ENCODE measurements at places on chromosomes 13 and 19.

- no peak for DNase-seq
These were observed 140.9 kb downstream of the MZT1 start for GRCh38 chr13:72586518-72586917.

DNA sequence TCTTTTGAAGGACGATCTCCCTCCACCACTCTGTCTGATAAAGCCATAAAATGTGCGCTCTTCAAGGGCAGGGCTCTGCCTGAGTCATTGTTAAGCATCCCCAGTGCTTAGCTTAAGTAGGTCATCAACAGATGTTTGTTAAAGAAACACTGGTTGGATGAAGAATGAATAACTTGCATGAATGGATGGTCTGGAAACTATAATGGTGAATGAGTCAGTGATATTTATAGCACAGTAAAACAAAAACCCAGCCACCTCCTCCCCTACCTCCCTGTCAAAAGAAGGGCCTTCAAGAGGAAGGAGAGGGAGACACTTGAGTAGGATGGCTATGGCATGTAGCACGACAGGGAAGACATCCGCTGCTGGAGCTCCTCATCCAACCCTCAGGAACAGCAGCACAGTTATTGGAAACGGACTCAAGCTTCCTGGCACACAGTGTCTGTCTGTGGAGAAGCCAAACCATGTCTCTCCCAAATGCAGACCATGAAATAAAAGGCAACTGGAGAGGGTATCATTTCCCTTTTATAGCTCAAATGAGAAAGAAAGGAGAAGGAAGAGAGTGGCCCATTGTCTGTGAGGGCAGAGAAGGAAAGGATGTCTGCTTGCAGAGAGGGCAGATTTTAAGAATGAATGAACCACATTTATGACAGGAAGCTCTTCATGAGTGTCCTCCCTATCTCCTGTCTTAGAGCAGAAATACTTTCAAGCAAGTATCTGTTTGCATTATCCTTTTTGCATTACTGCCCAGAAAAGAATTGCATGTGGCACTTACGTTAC is 183.5 kb upstream of the UBL3 start:
- DNase-seq, result peak; percentile 7

- no peak for DNase-seq
These were observed 3.7 kb downstream of the GDF15 start for GRCh38 chr19:18389726-18390064.

DNA sequence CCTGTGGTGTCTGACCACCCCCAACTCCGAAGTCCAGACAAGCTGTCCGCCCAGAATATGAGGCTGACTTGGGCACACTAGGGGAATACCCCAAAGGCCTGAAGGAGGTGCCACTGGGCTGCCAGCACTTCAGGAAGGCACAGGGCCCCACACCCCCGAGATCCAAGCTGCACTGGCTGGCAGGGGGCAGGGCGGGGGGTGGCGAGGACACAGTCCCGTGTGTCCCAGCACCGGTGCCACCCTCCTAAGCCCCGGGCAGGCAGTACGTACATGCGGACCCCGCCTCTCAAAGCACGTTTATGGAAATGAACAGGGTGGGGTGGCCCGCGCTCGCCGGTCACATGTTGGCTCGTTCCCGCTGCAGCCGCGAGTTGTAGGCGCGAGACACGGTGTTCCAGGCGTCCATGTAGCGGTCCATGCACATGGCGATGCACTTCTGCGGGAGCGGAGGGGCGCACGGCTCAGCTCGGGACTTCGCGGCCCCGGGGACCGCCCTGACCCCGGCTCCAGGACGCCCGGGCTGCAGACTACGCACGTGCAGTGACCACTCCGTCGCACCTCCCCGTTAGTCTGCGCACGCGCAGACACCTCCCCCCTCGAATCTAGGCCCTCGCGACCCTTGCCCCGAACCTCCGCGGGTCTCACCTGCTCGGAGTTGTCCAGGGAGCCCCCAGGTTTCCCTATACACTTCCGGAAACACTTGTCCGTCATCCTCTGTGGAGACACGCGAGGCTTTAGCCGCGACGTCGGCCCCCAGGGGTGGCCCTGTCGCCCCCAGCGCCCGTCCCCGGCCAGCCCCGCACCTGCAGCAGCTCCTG is 566 bp downstream of the TIMM13 start:
- no peak for DNase-seq

- no peak for DNase-seq
These were observed 24.8 kb downstream of the MAST3 start for GRCh38 chr19:18122424-18122823.

GRCh38 chr19:33486407-33486806 is 35.2 kb downstream of the PEPD start:
- no peak for DNase-seq

DNA sequence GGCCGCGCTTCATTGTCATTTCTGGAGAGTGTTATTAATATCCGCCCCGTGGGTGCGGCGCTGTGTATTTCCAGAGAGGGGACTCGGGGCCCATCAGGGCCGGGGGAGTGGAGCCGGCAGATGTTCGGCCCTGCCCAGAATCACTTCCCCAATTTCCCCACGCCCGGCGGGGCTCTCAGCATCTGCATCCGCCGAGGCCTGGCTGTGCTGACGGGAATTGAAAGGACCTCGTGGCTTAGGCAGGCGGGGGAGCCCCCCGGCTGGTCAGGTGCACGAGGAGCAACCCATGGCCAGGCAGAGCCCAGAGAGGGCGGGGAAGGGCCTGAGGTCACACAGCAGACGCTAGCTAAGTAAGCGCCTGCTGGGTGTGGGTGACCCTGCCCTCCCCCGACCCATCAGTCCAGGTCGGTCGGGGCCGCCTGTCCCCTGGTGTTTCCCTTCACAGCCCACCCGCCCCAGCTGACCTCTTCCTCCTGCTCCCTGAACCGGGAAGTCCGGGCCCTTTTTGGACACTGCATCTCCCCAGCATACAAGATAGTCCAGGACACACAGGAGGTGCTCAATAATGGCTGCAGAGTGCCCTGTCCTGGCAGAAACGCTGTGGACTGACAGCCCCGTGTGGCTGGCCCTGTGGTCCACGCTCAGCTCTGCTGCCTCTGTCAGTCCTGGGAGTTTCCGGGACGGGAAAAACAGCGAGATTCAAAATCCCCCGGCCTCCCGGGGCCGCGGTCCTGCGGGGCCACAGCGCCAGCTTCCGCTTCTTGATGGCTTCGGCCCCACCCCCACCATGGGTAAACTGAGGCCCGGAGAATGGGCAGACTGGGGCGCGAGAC is 22.1 kb downstream of the ARID3A start:
- DNase-seq, result no peak

DNA sequence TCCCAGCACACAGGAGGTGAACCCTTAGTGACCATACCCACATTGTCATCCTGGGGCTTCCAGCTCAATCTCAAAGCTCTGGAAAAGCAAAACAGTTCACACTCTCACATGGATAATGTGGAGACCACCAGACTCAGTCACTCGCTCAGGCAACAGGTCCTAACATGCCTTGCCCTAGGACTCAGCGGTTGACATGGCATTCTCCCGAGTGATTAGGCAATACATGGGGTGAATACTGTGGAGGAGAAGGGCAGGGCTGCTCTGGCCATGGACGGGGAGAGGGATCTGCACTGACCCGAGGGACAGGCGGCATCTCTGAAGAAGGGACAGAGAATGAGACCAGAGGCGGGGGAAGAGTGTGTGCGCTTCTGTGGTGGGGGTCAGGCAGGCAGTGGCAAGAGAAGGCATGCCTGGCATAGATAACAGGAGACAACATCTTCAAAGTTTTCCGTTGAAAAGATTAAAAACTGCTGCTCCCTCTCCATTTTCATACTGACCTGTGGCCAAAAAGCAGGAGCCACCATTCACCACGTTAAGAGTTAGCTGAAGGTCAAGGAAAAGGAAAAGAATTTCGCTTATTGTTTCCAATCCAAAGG is 44.5 kb upstream of the EPHX3 start:
- DNase-seq, result no peak

DNA sequence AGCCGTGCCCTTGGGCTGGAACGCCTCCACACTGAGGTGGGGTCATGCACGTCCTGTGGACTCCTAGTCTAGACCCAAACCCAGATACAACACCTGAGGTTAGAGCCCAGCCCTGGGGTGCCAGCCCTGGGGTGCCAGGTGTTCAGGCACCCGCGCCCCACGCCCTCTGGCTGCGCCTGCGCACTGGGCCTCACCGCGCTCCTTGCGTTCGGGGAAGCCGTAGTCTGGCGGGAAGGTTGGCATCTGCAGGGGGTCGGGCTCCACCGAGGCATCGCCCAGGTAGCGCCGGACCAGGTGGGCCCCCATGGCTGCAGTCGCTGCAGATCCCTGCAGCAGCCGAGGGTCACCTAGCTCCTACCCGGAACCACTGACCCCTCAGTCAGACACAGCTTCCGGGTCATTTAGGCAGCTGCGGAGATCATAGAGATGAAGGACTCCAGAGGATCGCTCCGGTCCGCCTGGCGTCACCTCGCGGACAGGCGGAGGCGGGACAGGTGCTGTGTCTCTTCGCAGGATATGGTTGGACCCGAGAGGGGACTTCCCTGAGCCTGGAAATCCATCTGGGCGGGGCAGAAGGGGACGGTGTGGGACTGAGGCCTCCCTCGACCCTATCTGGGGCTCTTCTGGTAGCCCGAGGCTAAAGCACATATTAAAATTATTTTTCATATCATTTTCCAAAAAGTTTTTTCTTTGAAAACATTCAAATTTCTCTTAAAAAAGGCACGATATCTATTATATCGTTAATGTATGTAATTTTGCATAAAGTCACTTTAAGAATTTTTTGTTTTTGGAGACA is at the start of gene NDUFB7:
Gene NDUFB7, minus strand, starts transcription at position 372 of the 796 bp plus-strand sequence. Its CDS starts 66 bp downstream, at position 306.
- peak; percentile 84 for DNase-seq

DNA sequence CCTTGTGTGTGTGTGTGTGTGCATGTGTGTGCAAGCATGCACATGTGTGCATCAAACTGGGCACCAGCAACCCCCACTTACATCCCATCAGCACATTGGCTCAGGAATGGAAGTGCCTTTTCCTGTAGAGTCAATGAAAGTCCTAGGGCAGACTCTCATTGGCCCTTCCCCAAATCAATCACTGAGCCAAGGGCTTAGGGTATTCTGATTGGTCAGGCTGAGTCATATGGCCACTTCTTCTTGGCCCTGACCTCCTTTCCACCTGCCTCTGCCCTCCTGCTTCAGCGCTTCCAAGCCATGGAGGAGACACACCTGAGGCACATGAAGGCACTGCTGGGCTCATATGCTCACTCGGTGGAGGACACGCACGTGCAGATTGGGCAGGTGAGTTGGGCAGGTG is 20.9 kb downstream of the FCHO1 start:
- no peak for DNase-seq

DNA sequence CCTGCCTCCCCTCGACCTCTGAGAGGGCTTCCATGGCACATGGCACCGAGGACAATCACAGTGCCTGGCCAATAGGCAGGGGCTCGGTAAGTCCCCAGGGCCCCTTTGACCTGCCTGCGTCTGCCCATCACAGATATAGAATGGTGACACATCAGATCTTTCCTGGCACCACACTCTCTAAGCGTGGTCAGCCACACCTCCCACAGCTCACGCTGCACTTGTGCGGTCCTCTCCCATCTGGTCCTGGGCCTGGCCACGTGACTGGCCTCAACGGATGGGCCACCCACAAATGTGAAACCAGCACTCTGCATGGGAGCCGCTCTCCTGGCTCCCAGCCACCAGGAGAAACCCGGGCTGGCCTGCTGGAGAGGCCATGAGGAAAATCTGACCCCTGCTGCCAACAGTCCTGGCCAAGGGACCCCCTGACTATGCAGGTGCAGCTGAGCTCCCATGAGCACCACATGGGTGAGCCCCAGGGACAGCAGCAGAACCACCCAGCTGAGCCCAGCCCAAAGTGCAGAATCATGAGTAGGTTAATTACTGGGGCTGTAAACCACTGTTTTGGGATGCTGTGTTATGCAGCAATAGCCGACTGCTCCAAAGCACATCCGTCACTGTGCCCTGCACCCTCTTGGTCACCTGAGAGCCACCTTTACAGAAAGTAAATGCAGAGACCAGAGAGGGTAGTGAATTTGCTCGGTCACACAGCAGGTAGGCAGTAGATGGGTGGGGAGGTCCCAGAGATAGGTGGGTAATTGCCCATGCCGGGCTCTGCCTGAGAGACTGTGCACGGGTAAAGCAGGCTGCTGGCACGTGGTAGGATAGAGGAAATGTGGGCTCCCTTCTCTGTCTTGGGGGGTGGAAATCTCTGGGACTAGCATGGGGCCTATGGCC is 9.7 kb upstream of the MEF2B start:
- no peak for DNase-seq

DNA sequence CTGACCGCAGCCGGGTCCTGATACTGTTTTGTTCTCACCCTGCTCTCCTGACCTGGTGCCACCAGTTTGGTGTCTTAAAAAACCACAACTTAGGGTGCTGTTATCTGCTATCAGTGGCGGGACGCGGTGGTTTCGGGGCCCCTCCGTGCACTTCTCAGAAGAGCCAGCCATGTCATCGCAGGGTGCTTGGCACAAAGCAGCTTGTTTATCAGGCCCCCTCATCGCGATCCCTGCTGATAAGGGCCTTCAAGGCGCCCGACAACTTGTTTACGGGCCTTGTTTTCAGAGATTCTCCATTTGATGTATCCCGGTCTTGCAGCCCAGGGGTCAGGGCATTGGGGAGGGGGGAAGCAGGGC is 58.1 kb upstream of the KLF2 start:
- DNase-seq, result no peak

GRCh38 chr19:29139227-29139626 is 73.7 kb downstream of the UQCRFS1 start:
- DNase-seq, result no peak

DNA sequence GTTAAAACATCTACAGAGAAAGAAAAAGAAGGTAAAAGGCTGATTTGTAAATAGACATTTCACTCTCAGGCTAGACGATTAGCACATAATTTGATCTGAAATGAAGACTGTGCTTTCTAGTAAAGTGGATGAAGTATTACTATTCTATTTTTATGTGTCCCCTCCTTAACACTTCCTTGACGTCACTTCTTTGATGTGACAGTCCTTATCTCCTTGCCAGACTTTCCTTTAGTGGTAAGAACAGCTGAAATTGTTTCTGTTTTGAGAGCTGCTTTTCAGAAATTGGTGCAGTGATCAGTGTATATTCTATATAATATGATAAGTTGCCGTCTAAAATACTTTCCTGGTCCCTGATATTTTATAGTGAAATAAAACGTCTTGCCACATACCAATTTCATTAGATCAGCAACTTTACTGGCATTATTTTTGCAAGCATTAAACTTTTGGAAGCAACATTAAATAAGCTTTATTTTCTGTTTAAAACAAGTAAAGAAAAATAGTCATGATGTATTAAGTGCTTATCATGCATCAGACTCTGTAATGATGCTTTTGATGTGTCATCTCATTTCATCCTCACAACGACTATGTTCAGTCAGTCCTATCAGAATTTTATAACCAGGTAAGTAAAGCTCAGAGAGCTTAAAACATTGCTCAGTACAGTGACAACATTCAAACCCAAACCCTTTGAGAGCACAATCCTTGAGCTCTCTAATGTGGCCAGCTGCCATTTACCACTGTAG is 210.3 kb upstream of the PCDH9 start:
- no peak for DNase-seq

GRCh38 chr13:91904005-91904404 is 505.6 kb downstream of the GPC5 start:
- DNase-seq, result no peak
